ENCODE measurements at places on chromosomes 3 and 15. TPM values are rescaled to one million over a fixed set of nuclear protein-coding genes. Genes with fewer than 3 reads are reported as not detected.

OIP5 gene
- 15.8 TPM for total RNA-seq

DNA sequence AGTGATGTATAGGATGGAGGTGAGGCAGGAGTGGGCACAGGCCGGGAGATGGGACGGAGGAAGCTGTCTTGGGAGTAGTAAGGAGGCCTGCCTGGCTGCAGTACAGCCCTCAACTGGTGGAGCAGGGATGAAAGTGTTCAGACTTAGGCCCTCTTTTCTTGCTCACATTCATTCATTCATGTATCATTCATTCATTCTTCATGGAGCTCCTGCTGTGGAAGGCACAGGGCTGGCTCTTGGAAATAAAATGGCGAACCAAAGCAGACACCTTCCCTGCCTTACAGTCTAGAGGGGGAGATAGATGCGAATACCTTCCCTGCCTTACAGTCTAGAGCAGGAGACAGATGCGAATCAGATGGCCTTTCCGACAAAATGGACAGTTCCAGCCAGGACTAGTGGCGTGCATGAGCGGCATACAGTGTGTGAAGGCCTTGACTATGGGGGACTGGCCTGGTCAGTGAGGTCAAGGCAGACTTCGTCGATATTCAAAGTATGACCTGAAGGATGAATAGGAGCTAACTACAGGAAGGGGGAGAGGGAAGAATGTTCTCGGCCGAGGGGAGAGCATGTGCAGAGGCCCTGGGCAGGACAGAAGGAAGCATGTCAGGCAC lies 143.2 kb upstream of the TLE3 start:
- no peak for DNase-seq

GRCh38 chr3:149942409-149942808 lies 28.3 kb downstream of the PFN2 start:
- no peak for DNase-seq

DNA sequence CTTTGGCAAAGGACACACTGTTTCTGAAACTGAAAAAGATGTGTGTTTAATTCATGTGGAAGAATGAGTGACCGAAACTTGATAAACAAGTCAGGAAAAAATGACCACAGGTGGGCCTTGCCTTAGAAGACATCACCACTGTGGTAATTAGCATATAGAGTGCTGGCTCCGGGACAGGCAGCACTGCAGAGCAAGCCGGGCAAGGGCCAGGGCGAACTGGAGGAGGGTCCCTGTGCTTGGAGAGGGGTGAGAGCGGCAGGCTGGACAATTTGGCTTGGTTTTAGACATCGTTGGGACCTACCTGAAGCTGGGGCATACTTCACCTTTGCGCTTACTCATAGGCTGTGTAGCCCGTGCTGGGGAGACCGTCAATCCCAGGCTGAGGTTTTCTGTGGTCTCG lies 8.2 kb downstream of the RTP3 start:
- DNase-seq, result no peak

GRCh38 chr15:75727851-75728715 lies 15.4 kb upstream of the CSPG4 start:
- peak; percentile 89 for DNase-seq

DNA sequence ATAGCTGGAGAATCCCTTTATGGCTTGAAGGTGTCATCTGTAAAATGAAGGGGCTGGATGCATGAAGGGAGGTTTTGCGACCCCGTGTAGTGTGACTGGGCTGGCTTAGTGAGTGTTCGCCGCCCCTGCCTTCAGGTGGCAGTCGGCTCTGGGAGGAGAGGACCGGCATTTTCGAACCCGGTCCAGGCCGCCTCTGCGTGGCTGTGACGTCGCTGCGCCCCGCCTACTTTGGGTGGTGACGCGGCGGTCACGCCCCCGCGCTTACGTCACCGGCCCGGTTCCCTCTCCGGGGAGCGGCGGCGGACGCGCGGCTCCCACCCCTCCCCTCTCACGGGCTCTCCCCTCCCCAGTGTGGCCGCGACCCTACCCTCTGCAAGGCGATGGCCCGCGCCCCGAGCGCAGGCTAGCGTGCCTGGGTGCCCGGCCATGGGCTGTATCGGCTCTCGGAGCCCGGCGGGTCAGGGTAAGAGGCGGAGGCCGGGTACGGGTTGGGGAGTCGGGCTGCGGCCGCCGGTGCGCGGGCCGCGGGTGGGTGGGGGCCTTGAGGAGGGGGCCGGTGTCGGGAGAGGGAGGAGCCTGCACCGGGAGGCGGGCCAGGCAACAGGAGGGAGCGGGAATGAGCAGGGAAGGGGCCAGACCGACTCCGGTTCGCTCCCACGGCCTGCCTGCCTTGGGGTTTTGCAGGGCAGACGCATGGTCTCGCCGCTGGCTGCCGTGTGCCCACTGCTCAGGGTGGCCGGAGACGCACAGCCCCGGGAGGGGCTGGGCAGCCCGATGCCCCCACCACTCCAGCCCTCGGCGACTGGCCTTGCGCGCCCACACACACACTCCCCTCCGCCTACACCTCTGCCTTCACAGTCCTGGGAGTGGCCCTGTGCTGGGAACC lies 1.5 kb upstream of the FAM131A start:
- DNase-seq, result peak; percentile 98

DNA sequence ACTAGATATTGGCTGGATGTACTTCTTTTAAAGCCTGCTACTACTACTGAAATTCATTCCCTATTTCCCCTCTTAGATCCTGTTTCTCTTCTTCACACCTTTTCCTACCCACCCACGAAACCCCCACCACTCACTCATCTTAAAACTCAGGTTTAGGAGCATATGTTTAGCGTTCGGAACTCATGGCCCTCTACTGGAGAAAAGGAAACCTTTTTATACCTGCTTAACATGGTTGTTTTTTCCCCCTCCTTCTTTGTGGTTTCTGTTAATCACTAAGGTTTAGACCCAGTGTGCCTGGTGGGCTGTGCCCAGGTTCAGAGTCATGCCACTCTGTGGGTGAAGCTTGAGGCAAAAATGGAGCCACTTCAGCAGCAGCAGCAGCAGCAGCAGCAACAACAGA lies 2.6 kb downstream of the ARID3B start:
- DNase-seq, result peak; percentile 72

GRCh38 chr3:95434491-95434890 lies 1371.6 kb downstream of the NSUN3 start:
- DNase-seq, result no peak

DNA sequence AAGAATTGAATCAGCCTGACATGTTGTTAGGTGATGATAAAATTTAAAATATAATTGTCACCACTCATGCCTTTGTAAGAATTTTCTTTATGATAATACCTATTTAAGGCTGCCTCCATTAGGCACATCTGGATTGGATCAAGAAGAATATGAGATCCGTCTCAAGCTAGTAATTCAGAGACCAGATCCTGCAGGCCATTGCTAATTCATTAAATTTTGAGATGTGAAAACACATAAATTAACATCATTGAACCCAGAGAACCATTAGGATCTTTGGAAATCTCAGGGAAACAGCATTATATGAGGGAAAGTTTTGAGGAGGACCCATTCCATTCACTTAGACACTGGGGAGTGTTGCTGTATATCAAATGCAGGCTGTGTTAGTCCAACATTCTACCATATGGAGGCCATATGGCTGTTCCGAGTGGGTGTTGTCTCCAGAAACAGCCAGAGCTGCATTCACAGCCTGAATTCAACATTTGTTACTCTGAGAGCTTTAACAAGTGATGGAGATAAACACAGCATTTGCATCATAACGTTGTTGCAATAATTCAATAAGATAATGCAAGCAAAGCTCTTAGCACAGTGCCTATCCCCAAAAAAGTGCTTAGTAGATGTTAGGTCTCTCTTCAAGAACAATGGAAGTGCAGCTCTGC lies 67.4 kb downstream of the DTWD1 start:
- no peak for DNase-seq

GRCh38 chr3:67854663-67855062 lies 200.3 kb upstream of the SUCLG2 start:
- DNase-seq, result no peak

CRABP1 gene
- total RNA-seq, result not detected

GRCh38 chr15:94230431-94230882 lies 904 bp upstream of the MCTP2 start:
- no peak for DNase-seq

ITIH1 gene
- total RNA-seq, result not detected

DNA sequence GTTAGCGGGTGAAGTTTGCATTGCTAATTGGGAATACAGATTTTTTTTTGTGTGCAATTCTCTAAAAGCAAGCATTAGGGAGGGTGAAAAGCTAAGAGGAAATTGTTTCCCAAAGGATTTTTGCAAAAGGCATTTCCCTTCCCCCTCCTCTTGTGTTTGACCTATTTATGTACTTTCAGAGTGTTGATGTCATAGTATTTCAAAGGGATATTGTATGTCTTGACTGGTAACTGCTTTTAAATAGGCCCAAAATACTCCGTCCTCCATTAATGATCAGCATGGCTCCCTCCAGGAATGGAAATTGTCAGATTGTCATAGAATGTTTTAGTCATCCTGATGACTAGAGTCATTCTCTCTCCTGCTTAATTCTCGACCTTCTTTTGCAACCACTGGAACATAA lies 32.4 kb downstream of the TRIM71 start:
- DNase-seq, result no peak

CHRM5 gene
- not detected for total RNA-seq

Measured in activated CD4-positive, alpha-beta T cell treated with anti-CD3 and anti-CD28 coated beads, Interleukin-2, amount 10 ng/mL, durations not matched to agents 24 days and 14 days (primary cell).